ENCODE measurements at places on chromosomes 3 and 15.

GRCh38 chr3:65151666-65152065, 463.9 kb upstream of the ADAMTS9 start:
- no peak for DNase-seq

DNA sequence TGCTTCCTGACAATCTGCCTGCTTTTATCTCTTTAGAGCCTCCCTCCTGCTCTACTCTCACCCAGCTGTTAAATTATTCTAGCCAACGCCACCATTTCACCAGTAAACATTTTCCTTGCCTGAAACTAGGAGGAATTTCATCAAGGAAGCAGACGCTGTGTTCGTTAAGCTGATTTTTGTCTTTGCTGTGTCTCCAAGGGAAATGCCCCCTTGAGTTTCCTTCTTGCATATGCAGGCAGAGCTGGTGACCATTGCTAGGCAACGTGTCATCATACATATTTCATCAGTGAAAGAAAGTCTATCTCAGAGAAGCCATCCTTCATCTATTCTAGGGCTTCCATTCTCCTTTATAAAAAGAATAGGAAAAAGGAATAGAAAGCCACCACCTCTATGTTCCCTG, 87.0 kb upstream of the ST8SIA2 start:
- no peak for DNase-seq

GRCh38 chr15:88645171-88646087, 6.6 kb downstream of the ISG20 start:
- DNase-seq, result no peak

GRCh38 chr15:56371495-56372147, 6.4 kb downstream of the TEX9 start:
- no peak for DNase-seq

DNA sequence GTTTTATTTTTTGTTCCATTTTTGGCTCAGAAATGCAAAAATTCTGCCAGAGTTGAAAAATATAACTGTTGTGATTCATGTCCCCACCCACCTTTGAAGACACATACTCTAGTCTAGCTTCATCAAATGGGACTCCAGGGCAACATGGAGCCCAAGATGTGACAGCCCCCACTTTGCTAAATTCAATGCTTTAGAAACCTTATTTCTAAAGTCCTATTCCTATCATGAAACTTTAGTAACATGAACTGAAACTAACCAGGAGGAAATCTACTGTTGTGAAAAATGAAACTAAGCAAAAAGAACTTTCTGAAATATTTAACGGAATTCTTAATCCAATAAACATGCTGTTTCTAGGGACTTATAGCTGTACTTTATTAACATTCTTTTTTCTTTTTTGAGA, 20.3 kb downstream of the UBP1 start:
- no peak for DNase-seq

- peak; percentile 11 for DNase-seq
Observed at GRCh38 chr3:94615275-94616065, 552.6 kb downstream of the NSUN3 start.

DNA sequence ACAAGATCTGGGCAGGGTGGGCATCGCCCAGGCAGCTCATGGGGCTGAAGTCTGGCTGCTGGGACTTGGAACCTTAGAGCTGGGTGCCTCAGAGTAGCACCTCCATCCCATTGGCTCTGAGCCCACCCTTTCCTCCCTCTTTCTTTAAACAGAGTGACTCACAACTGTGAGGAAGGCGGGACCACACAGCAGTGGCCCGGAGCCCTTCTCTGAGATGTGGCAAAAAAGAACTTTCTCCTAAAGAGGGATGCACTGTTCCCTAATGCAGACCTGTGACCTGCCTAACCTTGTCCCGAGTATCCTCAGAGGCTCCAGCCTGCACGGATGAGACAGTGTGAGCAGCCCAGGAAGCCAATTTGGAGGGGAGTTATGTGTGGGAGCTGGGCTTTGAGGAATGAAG, 23.6 kb downstream of the PRR20G start:
- peak; percentile 5 for DNase-seq

DNA sequence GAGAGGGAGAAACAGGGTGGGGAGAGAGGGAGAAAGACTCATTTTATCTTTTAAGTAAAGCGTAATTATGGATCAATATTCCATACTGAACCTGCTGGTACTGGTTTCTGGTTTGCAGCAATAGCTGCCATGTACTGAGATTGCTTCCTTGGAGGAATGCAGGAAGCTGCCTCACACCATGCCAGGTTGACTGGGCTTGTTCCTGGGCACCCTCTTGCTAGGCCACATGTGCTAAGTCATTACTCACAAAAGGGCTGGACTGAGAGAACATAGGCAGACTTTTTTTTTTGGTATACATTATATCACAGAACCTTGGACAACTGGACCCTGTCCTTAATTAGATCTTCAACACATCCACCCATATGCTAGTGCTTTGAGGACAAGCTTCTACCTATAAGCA, 193.4 kb downstream of the ZNF621 start:
- no peak for DNase-seq

GRCh38 chr15:87863152-87863551, 393.4 kb downstream of the NTRK3 start:
- DNase-seq, result no peak

DNA sequence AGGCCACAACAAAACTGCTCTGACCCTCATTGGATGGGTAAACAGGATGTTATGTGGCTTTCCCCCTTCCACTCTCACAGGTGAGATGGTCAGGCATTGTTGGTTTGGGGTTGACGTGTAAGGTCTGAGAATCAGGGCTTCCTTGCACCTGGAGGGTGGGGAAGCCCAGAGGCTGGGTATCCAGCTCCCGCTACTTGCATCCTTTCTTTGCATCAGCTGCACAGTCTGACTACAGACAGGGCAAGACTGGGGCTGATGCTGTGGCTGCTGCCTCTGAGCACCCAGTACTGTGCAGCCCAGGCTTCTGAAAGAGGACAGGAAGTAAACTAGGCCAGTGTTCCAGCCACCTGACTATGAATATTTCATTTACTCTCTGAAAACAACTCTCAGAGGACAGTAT, 58.0 kb upstream of the ATP2B2 start:
- DNase-seq, result no peak

- DNase-seq, result no peak
Observed at GRCh38 chr15:25763331-25763751, 99.8 kb downstream of the ATP10A start.

- DNase-seq, result peak; percentile 51
Observed at GRCh38 chr3:56835650-56836227, 34.0 kb upstream of the ARHGEF3 start.

- peak; percentile 64 for DNase-seq
Observed at GRCh38 chr3:23442598-23443383, 239.7 kb downstream of the UBE2E2 start.

DNA sequence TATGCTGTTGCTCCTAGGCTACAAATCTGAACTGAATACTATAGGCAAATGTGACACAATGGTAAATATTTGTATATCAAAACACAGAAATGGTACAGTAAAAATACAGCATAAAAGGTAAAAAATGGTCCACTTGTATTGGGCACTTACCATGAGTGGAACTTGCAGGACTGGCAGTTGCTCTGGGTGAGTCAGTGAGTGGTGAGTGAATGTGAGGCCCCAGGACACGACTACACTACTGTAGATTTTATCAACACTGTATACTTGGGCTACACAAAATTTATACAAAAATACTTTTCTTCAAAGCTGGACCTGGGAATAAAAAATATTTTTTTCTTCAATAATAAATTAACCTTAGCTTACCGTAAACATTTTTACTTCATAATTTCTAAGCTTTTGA, 41.6 kb upstream of the DUT start:
- no peak for DNase-seq

DNA sequence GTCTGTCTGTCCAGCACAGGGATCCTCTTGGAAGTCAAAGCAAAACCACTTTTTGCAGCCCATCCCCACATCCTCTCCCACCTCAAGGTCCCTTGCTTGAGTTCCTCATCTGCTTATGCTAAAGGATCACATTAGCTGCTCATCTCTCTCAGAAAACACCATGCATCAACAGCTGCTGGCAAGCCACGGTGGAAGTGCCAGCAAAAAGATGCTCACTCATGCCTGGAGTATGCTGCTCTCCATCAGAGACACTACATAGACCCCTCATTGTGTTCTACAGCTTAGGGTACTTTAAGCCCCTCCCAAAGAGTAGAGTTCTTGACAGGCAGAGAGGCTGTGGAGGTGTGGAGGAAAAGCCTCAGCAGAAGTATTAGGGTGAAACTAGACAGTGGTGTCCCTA, 94.6 kb upstream of the COL8A1 start:
- no peak for DNase-seq

DNA sequence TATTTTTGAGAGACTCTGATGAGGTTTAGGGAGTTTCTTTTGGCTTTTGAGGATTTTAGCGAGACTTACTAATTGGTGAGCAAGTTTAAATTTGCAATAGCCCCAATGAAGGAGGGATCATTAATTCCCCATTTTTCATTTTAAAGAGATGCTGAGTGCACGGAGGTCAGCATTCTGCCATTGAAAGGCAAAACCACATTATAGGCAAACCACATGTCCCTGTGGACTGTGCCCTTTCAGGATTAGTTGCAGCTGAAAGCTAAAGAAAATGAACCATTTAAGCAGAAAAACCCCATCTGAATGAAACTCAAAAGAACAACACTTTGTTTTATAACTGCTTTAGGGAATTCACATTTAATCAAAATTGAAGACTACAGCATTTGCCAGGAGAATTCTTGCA, 246.5 kb downstream of the PDZRN3 start:
- no peak for DNase-seq

- DNase-seq, result no peak
Observed at GRCh38 chr3:171248426-171249111, 211.6 kb downstream of the TNIK start.

DNA sequence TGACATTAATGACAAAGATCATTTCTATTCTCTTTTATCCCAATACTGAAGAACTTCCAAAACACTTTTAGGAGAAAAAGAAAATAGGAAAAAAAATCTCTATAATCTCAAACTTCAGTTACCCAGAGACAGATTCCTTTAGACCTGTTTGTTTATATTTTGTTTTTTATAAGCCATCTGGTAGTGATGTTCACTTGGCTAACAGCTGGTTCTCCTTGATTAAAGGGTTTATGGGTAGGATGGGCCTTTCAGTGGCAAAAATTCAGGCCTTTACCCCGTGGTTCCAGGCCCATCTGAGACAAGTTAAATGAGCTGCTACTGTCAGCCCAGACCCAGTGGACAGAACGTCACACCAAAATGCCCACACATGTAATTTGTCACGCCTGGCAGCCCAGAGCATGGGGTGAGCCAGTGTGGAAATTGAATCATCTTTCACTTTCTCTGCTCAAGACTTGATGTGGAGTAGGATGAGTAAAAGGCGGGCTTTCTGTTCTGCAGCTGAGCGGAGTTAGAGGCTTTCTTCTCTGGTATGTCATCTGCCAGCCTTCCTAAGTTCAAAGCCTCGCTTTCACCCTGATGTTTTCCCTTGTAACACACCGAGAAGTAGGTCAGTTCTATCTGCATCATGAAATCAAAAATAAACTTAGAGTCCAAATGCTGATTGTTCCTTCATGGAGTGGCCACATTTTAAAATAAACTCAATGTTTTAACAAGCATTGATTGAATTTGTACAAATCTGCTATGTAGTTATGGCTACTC, 62.5 kb upstream of the SKOR1 start:
- DNase-seq, result peak; percentile 58

GRCh38 chr3:123782488-123782887, 101.6 kb downstream of the MYLK start:
- DNase-seq, result no peak

- no peak for DNase-seq
Observed at GRCh38 chr3:132332082-132332481, 14.9 kb downstream of the ACP3 start.

GRCh38 chr3:70603103-70603502, 290.7 kb upstream of the MDFIC2 start:
- DNase-seq, result no peak

DNA sequence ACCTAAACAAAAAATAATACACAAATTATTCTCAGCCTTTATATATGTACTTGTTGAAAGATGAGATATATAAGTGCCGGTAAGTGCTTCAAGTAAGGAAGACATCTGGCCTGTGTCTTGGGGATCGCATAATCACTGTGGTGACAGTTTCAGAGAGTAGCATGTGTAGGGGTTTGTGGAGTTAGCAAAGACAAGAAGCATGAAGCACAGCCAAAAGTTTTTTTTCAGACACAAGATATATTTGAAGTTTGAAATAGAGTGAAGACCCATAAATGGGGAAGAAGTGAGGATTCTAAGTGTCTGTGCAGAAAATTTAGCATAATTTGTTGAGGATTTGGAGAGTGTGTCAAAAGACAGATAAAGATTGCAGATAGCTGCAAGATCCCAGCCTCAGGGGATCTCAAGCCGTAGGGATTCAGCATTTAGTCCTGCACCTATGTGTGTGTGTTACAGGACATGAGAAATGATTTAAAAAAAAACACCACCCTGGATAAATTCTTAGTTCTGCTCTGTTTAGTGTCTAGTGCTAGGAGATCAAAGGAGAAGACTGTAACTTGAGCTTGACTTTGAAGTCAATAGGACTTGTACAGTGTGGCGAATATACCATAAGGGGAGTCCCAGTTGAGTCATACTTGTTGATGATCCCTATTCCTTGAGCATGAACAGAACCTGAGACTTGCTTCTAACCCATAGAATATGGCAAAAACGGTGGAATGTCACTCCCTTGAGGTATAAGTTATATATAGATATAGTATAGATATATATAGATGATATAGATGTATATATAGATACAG, 123.9 kb upstream of the GRM7 start:
- no peak for DNase-seq

- no peak for DNase-seq
Observed at GRCh38 chr15:78620527-78621421, at the start of gene CHRNA3. CHRNA3 (minus strand) TSS chr15:78620996; CDS start chr15:78620794, 202 bp downstream.

- no peak for DNase-seq
Observed at GRCh38 chr3:128823631-128824030, 55.8 kb upstream of the ACAD9 start.

DNA sequence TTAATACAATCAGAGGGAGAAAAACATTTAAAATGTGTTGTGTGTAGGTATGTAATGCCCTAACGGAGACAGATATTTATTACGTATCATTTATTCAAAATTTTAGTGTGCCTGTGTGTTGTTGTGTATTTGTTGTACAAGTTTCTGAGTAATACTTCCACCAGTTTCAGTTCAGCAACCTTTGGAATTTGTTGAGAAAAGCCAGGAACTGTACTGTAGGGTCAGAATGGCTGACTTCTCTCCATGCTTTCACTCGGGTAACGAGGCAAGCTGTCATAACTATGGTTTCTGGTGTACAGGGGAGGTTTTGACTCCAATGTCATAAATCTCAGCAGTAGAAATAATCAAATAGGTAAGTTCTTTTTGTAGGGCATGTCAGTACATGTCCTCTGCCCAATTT, 23.8 kb upstream of the CNTN6 start:
- no peak for DNase-seq

GRCh38 chr3:136110481-136110880, 85.7 kb downstream of the MSL2 start:
- no peak for DNase-seq

DNA sequence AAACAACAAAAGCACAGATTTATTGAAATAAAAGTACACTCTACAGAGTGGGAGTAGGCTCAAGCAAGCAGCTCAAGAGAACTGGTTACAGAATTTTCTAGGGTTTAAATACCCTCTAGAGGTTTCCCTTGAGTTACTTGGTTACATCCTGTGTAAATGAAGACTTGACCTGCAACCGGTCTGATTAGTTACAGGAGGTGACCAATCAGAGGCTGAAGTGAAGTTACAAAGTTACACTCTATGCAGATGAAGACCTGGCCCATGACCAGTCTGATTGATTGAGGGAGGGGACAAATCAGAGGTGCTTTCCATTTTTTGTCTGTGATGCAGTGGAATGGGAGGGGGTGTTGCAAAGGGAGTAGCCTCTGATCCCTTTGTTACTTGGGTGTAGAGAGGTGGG, 723.4 kb downstream of the ZPLD1 start:
- DNase-seq, result no peak

Data from iris pigment epithelial cell (primary cell).